ENCODE measurements at places on chromosomes 5 and 9.
A peak's percentile ranks its signal among the peaks of the same experiment; 100 is the strongest.

- no peak for DNase-seq
These were observed 72.0 kb upstream of the STXBP1 start for GRCh38 chr9:127539982-127540663.

DNA sequence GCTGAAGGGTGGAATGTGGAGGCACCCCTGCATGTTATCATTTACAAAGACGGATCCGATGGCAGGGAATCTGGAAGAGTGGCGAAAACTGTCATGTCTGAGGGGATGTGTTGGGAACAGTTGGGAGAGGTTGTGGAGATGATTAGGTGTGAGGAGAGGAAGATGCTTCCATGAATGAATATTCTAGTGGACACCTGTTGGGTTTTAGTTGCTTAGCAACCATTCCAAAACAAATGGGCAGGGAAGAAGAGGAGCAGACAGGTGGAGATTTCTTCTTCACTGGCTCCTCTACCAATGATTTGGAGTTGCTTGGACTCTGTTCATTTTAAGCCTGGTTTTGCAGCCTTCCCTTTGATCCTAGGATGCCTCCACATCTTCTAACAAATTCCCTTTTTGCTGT lies 465.3 kb upstream of the CLINT1 start:
- DNase-seq: no peak

DNA sequence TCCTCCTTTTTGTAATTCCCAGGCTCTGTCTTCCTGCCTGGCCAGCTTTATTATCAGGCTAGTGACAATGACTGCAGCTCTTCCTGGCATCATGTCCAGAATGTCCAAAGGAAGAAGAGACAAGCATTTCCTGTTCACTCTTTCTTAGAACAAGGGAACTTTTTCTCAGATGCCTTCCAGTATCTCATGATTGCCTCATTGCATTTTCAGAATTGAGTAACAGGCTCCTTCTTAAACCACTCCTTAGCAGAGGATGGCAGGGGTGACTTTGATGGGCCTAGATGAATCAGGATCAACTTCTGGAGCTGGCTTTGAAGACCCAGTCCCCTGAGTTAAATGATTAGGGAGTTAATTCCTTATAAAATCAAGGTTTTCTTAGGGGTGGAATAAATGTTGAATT lies 92.9 kb upstream of the RASGRF2 start:
- no peak for DNase-seq

- DNase-seq: no peak
These were observed 285.1 kb downstream of the MAT2B start for GRCh38 chr5:163790497-163790896.

GRCh38 chr9:73269430-73270101 lies 117.9 kb downstream of the ANXA1 start:
- peak; percentile 1 for DNase-seq

GRCh38 chr5:127290019-127290945 lies at the start of gene MEGF10:
Gene MEGF10 (plus strand): TSS chr5:127290796. CDS start chr5:127331309, 40,513 bp downstream.
- no peak for DNase-seq

DNA sequence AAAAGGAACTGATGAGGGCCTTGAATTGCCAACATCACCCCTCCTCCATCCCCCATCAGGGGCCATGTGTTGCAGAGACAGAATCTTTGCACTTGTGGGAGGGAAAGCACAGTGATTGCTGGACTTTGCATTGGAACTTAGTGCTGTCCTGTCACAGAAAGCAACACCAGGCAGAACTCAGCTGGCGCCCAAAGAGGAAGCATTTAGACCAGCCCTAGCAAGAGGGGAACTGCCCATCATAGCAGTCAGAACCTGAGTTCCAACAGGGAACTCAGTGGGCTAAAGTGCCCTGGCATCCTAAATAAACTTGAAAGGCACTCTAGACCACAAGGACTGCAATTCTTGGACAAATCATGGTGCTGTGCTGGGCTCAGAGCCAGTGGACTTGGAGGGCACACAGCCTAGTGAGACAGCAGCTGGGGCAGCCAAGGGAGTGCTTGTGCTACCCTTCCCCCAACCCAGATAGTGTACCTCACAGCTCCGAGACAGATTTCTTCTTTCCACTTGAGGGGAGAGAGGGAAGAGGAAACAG lies 128.1 kb downstream of the ACTL7B start:
- no peak for DNase-seq

- DNase-seq: no peak
These were observed 71.4 kb upstream of the CDK20 start for GRCh38 chr9:88045686-88046085.

DNA sequence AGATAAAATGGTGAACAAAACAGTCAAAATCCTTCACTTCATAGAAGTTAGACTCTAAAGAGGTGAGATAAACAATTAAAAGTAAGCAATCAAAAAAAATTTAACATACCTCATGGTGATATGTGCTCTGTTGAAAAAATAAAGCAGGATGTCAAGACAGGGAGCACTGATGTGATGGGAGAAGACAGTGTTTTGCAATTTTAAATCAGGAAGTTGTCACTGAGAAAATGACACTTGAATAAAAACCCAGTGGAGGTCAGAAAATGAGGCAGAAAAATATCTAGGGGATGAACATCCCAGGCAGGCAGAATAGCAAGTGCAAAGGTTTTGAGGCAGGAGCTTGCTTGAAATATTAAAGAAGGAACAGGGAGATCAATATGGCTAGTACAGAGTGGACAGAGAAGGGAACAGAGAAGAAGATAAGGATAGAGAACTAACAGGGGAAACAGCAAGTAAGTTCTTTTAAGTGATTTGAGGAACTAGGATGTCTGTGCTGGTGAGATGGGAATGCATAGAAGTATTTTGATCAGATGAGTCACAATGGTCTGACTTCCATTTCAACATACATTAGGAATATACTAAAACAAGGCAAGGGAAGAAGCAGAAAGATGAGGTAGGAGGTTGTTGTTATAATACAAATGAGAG lies 130.4 kb downstream of the CHSY3 start:
- no peak for DNase-seq

DNA sequence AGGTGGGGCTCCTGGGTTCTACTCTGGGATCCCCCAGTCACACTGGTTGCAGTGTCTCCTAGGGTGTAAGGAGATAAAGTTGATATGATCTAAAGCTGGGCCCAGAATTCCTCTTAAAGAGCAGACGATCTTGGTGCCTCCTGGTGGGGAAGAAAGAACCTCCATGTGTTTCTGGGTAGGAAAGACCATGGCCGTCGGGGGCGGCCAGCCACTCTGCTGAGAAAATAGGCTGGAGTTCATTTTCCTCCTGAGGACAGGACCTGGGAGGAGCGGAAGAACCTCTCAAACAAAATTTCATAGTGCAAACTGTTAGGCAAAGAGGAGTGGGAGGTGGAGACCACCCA lies 163.8 kb upstream of the TBC1D2 start:
- DNase-seq: no peak

DNA sequence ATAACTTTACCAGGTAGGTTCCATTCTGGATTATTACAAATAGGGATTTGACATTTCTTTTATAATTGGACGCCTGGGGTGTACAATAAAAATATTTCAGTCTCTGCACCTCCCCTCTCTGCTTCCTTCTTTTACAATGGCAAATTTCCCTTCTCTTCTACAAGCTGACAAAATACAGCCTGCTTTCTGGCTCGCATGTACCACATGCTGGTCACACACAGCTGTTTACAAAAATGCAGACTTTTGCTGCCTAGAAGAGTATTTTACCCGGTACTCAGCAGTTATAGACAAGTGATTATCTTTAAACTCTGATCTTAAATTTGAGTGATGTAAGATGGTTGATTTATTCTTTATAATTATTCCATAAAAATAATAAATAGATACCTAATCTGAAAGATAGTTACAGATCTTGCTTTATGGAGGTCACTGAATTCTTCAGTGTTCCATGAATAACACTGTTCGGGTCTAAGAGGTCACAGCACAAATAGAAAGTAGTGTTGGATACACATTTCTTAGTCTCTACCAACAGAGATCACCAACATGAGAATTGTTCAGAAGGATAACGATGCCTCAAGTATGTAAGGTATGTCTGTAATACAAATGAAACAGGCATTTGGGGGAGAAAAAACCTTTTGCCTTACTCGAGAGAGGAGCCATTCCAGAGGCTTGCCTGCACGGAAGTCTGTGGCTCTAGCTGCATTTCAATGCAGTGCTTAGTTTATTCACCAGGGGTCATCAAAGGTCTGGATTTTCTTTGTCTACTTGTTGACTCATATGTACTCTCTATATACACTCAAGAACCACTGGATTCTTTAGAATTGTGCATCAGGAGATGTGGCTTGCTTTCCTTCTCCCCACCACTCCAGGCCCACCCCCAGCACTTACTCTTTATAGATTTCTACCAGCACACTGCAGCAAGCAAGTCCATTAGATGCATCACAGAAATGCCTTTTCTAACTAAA lies 206.6 kb upstream of the RFX3 start:
- DNase-seq: peak; percentile 51

DNA sequence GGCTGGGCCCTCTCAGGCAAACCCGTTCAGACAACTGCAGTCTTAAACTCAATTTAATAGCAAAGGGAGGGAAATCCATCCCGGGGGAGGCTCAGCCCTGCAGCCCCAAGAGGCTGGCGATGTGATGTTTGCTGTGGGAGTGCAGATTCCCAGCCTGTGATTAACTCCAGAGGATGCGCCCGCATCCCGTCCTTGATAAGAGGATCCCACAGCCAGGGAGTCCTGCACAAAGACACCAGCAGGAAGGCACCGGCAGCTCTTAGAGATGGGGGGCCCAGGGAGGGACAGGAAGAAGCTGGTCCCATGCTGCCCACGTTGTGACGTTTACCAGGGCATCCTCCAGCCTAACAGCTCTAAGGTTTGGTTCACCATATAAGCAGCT lies 64.7 kb downstream of the MRPL36 start:
- DNase-seq: no peak

GRCh38 chr9:117325831-117326230 lies 89.0 kb downstream of the ASTN2 start:
- DNase-seq: no peak

DNA sequence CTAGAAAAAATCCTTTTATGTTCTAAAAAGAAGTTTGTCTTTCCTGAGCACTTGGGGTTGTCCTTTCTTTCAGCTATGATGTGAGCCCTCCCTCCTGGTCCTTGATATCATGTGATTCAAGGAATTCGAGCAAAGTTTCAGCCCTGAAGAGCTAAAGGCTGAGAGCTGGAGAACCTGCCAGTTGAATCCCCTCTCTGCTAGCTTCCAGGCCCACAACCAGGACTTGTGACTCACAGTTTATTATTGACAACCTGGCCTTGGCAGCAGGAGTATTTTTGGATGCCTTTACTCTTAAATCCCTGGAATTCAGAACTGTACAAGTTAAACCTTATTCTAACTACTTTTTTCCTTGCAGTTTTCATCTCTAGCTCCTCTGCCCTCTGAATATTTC lies 182.8 kb downstream of the SPOCK1 start:
- no peak for DNase-seq

- no peak for DNase-seq
These were observed 5.8 kb downstream of the GCNT4 start for GRCh38 chr5:75046366-75047142.

DNA sequence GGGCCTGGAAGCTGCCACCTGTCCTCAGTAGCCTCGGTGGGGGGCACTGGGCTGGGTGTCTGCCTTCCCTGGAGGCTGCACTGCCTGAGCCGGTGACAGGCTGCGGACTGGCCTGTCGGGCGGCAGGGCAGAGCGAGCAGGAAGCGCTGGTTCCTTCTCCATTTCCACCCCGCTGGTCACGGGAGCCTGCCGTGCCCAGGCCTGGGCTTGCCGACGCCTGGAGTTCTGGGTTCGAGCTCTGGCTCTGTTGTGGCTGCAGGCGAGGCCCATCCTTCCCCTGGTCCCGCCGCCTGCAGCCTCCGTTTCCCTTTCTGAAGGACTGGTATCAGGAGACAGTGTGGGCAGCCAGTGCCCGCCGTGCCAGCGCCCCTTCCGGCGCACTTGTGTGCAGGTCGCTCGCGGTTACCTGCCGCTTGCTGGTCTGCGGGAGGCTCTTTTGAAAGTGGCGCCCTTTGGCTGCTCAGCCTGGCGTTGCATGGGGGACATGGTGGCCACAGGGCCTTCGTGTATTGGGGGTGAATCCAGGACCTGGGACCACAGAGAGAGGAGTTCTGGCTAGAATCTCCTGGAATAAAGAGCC lies 34.0 kb downstream of the RXRA start:
- no peak for DNase-seq

DNA sequence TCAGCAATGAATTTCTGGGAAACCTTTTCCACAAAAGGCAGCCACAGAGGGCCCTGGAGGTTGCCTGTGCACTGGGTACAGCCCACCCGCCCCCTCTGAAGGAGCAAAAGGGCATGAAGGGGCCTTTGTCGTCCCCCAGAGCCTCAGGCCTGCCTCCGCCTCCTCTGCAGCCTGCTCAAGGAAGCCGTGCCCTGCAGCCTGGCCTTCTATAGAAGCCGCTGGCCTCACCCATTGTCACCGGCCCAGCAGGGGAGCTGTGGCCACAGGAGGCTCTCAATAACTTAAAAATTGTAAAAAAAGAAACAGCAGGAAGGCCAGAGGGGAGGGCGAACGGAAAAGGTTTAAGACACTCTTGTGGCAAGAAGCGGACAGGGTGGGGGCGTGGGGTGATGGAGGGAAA lies 213.3 kb downstream of the IRX2 start:
- no peak for DNase-seq

GRCh38 chr9:4741365-4742089 lies 525 bp upstream of the AK3 start:
- no peak for DNase-seq

GRCh38 chr5:132011622-132012343 lies at the start of gene ACSL6:
Gene ACSL6 (minus strand): TSS chr5:132011658. CDS start chr5:132011553, 105 bp downstream.
- peak; percentile 16 for DNase-seq

DNA sequence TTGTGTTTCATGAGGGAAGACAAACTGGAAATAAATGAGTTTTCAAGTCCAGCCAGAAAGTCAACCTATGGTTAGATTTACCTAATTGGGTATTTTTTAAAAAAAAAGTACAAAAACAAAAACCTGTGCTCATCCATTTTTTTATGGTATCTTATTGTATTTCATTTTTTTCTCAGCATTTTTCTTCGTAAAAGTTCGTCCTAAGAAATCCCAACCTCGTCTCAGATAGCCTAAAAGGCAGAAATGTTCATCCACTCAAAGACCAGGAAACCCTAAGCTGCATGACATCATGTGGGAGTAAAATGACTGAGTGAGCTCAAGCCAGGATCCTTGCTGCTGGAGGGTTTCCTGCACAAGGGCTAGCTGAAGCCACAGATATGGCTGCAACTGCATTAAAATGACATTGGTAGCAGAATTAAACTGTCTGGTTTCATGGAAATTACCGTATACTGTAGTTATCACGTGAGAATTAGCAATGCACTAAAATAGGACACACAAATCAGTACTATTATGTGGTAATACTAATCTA lies 70.4 kb downstream of the NFIB start:
- DNase-seq: no peak

- no peak for DNase-seq
These were observed 180.8 kb upstream of the NUDT12 start for GRCh38 chr5:103743421-103743820.
